ENCODE measurements at places on chromosomes 7 and 10.

DNA sequence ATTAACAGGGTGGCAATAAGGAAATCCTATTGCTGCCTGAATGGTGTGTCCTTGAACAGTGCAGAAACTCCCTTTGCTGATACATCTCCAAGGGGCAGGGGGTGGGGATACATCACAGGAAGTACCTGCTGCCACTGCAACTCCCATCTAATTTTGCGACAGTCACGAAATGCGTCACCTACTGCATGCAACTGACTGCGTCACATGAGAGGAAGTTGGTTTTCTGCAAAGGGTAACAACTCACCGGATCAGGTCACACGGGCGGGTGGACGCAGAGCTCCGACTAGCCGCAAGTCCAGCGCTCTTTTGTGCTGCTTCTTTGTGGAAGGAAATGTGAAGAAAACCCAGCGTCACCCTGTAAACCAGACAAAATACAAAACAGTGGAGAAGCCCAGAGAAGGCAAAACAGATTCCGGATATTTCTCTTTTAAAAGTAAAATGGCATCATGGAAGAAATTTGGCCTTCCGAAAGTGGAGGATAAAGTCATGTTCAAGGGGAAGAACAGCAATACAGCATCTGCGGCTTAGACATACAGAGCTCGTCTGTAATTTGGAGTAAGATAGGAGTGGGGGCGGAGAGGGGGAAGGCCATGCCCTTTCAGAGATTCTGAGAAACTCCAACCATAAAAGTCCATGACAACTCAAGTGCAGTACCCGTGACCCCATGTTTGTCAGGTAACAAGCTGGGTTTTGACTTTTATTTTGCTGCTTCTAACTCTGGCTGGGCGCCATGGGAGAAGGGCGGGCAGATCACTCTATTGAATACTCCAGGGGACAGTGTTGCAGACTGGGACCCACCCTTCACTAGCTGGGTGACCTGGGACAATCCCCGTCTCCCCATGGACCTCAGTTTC, 32.3 kb upstream of the PLEKHS1 start:
- no peak for DNase-seq

GRCh38 chr7:94398841-94399240, 4.1 kb downstream of the COL1A2 start:
- no peak for DNase-seq

GRCh38 chr7:93476491-93477344, 97.8 kb downstream of the CALCR start:
- no peak for DNase-seq

DNA sequence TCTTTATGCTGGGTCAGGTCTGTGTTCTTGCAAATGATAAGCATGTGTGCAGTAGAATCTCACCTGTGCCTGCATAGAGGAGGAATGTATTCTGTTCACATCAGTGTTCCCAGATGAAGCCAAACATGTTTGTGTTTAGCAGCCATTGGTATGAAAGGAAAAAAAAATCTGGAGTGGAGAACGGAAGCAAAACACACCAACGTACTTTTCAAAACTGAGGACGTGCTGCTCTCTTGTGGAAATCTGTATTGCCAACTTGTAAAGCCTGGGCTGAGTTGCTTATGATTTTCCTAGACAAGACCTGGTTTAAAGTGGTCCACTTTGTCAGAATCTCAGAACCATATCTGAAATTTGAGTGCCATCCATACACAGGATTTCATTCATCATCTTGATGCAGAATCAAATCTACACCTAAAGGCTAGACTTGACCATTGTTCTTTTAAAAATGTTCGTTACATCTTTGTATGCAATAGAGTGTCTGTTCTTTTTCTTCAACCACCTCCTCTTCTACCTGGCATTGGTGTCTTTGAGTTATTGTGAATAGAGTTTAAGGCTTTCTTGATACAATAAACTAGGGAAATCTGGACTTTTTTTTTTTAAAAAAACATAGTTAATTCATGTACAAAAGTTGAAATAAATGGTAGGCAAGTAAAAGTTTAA, 367.7 kb downstream of the PHF14 start:
- peak; percentile 30 for DNase-seq

- no peak for DNase-seq
Measured at GRCh38 chr7:129210989-129211312, 13.9 kb upstream of the AHCYL2 start.

DNA sequence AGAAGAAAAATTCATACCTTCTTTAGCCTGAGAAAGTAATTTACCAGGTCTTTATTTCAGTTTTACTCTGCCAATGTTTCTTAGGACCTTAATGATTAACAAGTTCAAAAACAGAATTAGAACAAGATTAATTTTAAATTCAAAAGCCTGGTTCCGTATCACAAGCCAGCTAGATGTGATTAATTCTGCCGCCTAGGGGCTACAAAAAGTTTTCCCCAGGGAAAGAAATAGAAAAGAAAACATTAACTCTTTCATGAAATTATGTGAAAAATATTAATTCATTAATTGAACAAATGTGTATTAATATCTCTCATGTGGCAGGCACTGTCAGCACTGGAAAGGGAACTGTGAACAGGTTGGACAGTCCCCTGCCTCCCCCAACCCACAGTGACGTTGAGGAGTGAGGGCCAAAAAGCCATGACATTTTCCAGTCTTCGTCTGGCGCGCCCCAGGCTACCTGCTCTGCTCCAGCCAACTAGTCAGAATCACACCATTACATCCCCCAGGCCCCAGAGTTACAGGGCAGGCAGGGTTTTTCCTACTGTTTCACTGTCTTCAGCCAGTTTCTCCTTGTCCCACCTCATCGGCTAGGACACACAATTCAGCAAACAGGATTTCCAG, 20.1 kb downstream of the TMEM176A start:
- DNase-seq = no peak

- DNase-seq = no peak
Measured at GRCh38 chr10:117619707-117620405, 77.3 kb downstream of the EMX2 start.

DNA sequence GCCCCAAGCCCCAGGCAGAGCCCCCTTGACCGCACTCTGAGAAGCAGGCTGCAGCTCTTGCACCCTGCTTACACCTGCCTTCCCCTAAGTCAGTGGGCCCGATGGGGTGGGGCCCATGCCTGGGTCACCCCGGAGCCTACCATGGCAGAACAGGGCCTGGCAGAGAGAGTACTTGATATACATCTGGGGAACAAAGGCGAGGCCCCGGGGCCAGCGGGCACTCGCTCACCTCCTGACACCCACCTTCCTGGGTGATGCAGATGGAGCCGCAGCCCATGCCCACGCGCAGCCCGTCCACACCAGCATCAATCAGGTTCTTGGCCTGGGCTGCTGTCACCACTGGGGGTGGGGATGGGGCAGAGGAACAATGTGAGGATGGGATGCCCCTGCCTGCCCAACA, 13.4 kb downstream of the IMPDH1 start:
- no peak for DNase-seq

DNA sequence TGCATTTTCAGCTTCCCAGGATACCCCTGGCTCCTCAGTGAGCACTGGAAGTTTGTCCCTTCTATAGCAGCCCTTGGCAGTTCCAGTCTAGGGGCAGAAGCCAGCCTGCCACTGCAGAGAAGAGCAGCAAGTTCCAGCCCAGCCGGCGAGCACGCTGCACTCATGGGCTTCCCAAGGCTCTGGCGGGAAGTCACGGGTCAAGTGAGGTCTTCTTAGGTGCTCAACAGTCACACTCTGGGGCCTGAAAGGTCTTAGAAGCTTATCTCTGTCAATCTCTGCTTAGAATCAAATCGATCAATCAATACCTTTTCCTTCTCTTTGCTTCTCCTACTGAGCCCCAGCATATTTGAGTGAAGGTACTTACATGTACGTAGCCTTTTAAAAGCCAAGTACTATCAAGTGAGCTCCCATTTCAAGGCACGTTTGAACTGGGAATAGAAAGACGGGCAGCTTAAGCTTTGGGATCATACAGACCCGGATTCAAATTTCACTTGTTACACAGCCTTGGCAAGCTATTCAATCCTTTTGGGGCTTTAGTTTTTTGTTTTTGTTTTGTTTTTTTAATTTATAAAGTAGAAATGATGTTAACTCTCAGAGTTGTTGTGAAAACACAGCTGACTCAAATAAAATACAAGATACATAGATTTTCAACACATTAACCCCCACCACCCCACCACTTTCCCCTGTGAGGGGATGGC, 152.6 kb upstream of the KLF14 start:
- no peak for DNase-seq

- no peak for DNase-seq
Measured at GRCh38 chr10:31396376-31396775, 77.4 kb downstream of the ZEB1 start.

GRCh38 chr10:124002391-124003069, 90.9 kb downstream of the CHST15 start:
- no peak for DNase-seq

- DNase-seq = peak; percentile 79
Measured at GRCh38 chr7:155798673-155799439, 13.4 kb downstream of the SHH start.

- no peak for DNase-seq
Measured at GRCh38 chr10:106857728-106858127, 306.8 kb downstream of the SORCS1 start.

- no peak for DNase-seq
Measured at GRCh38 chr10:46541017-46541661, 15.3 kb downstream of the GPRIN2 start.

DNA sequence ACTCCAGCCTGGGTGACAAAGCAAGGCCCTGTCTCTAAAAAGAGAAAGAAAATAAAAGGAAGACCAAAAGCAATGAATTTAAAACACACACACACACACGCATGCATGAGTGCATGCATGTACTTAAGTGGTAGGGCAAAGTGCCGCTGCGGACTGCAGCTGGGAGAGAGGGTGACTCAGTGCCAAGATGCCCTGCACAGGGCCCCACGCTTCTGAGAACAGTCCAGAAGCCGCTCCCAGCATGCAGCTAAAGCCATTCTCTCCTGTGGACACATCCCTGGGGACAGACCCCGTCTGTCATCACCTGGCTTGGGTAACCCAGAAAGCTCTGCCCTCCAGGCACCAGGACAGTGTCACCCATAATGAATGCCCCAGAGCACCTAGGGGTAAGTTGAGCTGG, 61.0 kb upstream of the MYL10 start:
- DNase-seq = no peak

- no peak for DNase-seq
Measured at GRCh38 chr7:150388709-150389531, 9.8 kb downstream of the ZNF775 start.

GRCh38 chr7:3867863-3868262, 566.8 kb downstream of the SDK1 start:
- DNase-seq = no peak

GRCh38 chr10:132476146-132477065, 61.2 kb upstream of the INPP5A start:
- no peak for DNase-seq

DNA sequence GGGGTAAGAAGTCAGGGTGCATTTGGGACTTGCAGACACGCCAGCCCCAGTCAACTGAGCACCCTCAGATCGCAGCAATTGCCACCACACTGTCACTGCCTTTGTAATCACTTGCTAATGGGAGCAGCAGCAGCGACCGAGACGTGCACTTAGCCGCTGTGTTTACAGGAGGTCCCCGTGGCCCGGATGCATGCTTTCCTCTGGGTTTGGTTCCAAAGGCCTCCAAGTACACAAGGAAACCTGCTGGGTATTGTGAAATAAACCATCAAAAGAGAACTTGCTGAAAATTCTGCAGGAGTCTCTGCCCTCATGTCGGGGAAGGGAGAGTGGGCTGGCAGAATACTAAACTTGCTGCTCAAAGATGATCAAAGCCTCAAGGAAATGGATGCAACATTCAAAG, 341.7 kb downstream of the DNAJB6 start:
- DNase-seq = no peak

All from COR-L47 (cell line).